NCI-H345 (cell line): ENCODE measurements at places on chromosomes 2 and 18.

DNA sequence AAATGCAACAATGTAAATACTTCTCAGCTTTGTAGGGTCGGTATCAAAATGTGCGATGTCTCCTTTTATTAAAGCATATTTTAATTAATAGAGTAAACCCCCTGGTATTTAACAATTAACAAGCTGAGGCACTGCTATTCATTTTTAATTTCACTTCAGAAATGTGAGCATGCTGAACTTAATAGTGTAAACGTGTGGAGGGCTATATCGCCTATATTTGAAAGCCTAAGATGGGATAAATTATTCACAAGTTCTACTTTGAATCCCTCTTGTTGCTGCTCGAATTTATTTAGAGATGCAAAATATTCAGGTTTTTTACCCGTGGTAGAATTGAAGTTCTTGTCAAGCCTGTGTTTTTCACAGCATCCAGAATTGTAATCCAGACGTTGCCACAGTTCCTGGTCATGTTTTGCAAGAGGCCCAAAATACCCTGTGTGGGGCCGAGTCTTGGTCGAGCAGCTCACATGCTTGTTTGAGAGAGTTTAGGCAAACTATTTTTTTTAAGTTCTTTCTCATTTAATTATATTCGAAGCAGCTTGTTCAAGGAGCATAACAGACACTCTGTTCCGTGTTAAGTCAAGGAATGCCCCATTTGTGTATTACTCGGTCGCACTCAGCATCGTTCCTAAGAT is 2.5 kb downstream of the SALL3 start:
- DNase-seq: peak; percentile 48

GRCh38 chr2:56309626-56310170 is 125.9 kb downstream of the CCDC85A start:
- no peak for DNase-seq

- no peak for DNase-seq
Observed at GRCh38 chr2:64865831-64866345, 123.3 kb upstream of the SLC1A4 start.

DNA sequence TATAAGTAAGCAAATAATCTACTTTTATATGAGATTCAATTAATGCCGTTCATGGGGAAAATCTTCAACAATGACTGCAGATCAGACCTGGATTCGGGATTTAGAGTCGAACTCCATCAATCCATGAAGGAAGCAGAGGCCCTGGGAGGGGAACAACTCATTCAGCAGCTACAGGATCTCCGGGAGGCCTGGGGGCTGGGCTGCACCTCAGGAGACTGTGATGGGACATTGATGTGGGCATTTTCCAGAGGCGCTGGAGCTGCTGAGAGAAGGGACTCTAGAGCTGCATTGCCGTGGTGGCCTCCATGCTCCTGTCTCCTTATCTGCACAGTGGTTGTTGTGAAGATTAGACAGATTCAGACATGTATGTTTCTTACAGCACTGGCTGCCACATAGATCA is 76.9 kb downstream of the MYT1L start:
- no peak for DNase-seq

GRCh38 chr2:219713110-219713509 is 85.7 kb downstream of the SLC4A3 start:
- no peak for DNase-seq

DNA sequence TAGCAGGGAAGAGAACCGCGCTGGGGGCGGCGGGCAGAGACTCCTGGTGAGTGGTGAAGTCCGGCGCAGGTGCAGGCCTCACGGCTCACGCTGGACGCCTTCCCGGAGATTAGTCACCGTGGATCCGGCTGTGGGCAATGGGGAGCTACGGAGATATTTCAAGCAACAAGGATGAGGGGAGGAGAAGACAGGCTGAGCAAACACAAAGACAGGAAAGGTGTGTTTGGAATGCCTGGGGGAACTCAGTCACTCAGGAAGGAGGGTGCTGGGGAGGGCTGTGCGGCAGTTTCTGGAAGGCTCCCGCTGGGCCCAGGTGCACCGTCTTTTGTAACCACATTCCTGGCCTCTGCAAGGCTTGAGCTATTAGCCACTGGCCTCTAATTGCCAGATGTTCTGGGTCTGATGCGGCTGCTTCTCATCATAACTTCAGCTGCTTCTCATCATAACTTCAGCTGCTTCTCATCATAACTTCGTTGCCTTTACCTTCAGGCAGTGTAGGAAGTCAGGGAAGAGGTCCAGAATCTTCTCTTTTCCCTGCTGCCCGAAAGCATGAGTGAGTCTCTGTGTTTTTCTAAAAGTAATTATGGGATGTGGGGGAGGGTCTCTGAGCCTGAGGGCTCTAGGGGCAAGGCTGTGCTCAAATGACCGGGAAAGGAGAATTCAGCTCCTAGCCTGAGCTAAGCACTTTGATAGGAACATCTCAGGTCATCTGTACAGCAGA is 118.9 kb downstream of the PXDN start:
- no peak for DNase-seq

GRCh38 chr18:49459404-49460171 is 857 bp downstream of the DYM start:
- no peak for DNase-seq

- DNase-seq: no peak
Observed at GRCh38 chr18:44298566-44298965, 382.1 kb upstream of the SETBP1 start.

DNA sequence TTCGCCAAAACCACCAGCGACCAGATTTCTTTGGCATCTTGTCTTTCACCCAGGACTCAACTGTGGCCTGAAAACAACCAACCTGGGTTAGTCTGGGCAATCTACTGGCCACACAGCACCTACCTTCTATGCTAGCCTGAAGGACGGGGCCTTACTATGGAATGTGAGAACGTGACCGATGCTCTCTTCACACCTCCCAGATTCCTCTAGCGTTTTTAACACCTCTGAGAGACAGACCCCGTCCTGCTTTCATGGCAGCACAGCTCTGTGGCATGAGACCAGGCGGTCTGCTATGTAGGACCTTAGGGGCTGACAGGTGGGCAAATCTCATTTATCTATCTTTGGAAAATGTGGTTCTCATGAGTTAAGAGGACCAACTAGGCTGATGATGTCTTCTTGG is 80.9 kb downstream of the EMILIN2 start:
- DNase-seq: no peak

DNA sequence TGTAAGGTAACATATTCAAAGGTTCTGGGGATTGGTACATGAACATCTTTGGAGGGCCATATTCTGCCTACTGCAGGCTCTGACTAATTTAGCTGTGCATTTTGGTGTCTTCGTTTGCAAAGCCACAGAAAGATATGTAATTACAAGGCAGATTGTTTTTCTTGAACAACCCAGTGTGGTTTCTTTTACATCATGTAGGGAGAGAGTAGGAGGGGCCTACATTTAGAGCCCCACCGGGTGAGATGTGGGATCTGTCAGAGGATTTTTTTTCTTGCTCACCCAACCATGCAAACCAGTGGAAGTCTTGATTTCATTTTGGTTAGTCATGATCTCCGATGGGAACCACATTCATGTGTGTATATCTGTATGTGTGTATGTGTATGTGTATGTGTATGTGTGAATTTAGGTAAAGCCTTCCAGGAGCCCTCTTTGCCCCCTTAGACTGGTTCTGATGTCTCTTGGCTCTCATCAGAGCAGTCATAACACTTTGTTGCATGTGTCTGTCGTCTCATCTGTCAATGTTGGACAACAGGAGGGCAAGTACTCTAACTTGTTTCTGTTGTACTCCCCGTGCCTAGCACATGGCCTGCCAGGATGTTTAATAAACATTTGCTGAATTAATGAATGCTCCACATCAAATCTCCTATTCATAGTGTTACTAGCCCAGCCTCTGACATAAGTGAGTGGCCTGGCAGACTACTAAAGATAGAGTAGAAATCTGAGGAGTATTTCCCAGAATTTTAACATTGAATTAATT is 239.9 kb downstream of the MTX2 start:
- no peak for DNase-seq

- no peak for DNase-seq
Observed at GRCh38 chr2:144832048-144832447, 312.1 kb upstream of the ZEB2 start.

DNA sequence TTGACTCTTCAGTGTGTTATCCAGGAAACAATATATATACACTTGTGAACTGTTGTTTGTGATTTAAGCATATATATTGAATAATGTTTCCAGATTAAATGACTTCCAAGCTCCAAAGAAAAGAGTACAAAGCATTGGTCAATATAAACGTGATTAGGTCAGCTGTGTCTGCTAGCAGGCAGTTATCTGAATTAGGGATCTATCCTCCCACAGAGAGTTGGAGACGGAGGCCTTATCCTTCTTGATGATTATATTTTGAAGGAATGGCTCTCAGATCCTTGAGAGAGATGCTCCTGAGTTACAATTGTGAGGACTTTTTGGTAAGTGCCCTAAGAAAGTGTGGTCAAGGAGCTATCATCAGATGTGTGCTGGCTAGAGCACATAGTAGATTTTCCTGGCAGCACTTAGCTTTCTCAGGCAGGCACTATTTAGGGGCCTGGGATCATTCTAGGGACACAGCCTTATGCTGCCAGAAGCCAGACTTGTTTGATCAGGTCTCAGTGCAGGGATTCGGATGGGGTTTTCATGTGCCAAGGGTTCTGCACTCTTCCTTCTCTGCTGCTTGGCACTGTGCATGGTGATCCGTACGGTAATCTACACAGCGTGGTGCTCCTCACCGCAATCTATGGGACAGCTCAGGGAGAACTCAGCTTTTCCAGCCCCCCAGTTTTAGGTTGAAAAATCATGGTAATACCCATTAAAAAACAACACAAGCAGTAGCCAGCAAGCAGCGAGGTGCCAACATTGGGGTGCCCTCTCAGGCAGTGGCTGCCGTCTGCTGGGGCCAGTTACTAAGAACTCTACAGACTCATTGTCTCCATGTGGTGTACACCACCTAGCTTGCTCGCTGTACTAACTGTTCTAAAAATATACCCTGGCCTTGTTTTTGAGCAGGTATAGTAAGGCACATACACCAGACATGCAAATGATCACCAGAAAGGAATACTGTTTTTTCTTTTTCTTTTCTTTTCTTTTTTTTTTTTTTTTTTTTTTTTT is 8.0 kb upstream of the ZDBF2 start:
- no peak for DNase-seq

DNA sequence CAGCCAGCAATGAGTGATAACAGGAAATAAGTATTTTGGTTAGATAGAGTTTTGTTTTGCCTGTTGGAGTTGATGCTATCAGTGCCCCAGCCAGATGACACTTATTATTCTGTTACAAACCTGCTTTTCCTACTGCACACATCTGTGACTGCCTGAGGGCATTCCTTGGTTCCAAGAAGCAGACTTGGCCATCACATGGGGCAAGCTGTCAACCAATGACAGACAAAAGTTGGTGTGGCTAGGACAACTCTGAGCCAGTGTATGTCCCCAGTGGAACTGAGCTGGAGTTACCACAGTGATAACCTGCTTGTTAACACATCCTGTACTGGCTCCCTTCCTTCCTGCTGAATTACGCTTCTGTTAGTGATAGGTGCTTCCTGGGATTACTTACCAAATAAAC is 54.5 kb downstream of the FAM171B start:
- no peak for DNase-seq

GRCh38 chr2:33215299-33215698 is 261.1 kb upstream of the RASGRP3 start:
- no peak for DNase-seq

DNA sequence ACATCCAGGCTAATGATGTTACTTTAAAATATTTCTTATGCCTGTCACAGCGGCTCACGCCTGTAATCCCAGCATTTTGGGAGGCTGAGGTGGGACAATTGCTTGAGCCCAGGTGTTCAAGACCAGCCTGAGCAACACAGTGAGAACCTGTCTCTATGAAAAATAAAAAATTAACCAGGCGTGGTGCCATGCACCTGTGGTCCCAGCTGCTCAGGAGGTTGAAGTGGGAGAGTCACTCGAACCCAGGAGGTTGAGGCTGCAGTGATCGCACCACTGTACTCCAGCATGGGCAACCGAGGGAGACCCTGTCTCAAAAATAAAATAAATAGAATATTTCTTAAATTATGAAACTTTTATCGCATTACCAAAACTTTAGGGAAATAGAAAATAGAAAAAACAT is 28.1 kb upstream of the ACTR3 start:
- no peak for DNase-seq

DNA sequence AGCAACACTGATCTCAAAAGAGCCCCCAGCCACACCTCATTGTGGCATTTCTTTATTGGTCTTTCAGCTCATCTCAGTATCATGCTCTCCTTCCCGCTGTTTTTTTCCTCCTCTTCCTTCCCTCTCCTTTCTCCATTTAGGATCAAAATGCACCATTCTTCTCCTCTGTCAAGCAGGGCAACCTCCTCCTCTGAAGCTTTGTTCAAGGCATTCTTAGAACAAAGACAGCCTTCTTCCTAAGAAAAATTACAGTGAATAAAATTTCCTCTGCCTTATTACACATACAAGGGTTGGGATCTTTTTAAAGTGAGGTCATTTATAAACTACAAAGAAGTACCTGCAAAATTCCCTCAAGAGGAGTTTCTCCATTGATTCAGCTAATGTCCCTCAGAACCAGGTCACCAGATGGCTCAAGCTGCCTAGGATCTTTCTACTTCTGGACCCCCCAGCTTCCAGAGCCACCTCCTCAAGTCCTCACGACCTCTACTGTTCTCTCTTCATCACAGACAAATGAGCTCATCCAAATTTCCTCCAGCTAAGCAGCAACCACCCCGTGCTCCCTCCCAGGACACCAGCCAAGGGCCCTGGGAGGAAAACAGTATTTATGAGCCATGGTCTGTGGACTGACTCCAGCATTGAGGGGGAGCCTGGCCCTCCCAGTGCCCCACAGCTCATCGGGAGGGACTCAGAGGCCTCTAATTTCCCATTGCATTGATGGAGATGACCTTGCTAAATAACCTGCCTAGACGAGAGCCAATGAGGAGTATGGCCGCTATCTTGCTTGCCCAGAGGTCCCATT is 18.0 kb downstream of the SFXN5 start:
- DNase-seq: no peak

GRCh38 chr2:50591642-50592041 is 440.3 kb downstream of the NRXN1 start:
- no peak for DNase-seq

DNA sequence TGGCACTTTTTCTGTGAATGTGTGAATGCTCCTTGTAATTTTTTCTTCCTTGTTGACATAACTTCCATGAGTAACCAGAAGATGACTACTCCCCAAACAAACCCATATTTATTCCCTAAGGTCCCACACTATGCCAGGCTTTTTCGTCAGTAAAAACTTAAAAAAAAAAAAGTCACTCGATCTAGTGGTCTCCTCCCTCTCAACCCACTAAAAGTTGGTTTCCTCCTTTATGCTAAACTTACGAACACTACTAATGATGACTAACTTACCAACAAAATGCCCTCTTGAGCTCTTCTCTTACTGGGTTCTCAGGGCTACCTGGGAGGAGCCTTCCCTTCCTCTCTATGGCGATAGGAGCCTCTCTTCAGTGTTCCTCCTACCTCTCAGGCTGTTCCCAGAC is 18.2 kb downstream of the ACVR1 start:
- DNase-seq: no peak
